Thymus (tissue), 14 donors: ENCODE measurements at places on chromosomes 11 and 22.

- DNase-seq: no peak
Measured at GRCh38 chr11:58503361-58503856, 4.5 kb downstream of the OR5B21 start.

GRCh38 chr11:104435494-104435893 is 271.5 kb upstream of the PDGFD start:
- no peak for DNase-seq

DNA sequence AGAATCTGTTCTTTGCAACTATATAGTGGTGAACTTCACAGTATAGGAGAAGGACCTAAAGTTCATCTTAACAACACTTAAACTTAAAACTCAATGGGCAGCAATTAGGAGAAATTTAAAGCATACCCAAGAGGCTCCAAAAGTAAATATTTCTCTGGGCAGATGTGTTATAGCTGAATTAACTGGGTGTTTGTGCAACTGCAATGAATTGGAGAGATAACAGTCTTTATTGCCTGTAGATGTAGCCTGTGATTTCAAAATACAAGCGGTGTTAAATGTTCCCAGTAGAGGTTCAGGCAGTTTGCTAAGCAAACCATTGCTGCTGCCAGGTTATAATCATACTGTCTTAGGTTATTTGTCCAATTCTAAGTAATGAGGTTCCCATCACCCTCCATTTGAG is 294.1 kb upstream of the MTNR1B start:
- DNase-seq: no peak

- no peak for DNase-seq
Measured at GRCh38 chr11:129260750-129261149, 68.6 kb upstream of the ARHGAP32 start.

- no peak for DNase-seq
Measured at GRCh38 chr22:19994851-19995610, 21.6 kb downstream of the ARVCF start.

DNA sequence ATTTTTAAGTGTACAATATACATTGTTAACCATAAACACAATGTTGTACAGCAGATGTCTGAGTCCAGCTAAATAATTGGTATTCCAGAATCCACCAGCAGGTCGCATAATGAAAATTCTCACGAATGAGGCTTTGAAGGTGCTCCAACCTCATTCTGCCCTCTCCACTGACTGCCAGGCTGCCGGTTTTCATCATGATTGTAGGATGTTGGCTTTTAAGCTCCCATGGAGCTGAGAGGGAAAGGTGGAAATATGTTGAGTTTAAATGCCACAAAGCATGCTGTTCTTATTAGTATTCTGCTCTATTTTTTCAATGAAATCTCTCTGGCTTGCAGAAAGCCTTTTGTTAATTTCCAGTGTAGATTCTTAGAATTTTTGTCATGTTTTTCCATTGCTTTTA is 337.2 kb upstream of the DDI1 start:
- DNase-seq: no peak

GRCh38 chr11:31236143-31236542 is 133.4 kb downstream of the DCDC1 start:
- DNase-seq: no peak

DNA sequence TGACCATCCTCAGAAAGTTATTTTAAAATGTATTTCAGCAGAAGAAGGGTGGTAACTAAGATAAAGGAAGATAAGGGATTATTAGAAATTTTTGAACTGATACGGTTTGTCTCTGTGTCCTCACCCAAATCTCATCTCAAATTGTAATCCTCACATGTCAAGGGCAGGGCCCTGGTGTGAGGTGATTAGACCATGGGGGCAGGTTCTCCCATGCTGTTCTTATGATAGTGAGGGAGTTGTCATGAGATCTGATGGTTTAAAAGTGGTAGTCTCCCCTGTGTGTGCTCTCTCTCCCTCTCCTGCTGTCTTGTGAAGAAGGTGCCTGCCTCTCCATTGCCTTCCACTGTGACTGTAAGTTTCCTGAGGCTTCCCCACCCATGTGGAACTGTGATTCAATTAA is 36.1 kb downstream of the CYP2R1 start:
- no peak for DNase-seq

DNA sequence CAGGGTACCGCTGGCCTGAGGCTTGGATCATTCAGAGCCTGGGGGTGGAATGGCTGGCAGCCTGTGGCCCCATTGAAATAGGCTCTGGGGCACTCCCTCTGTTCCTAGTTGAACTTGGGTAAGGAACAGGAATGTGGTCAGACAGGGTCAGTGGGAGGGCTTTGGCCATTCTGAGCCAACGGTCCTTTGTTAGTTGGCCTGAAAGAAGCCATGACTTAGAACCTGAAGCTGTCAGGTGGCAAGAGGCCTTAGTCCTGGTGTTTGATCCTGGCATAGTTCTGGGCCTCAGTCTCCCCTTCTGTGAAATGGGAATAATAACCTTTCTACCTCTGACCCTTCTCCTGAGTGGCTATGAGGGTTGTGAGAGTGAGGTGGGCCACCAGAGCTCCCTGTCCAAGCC is 8.3 kb downstream of the PGAP2 start:
- DNase-seq: no peak

- DNase-seq: no peak
Measured at GRCh38 chr22:20781272-20781990, 7.5 kb downstream of the SERPIND1 start.
